ENCODE measurements at places on chromosomes 4 and X.

DNA sequence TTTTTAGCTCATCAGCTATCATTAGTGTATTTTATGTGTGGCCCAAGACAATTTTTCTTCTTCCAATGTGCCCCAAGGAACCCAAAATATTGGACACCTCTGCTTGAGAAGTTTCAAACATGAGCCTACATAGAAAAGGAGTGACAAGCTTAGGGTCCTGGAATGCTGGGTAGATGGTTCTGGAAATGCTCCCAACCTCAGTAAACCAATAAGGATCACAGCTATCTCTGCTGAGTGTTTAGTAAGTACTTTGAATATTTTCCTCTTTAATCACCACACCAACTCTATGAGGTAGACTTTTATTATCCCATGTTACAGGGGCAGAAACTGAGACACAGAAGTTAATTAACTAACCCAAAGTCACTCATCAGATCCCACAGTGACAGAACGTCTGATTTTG, 164.9 kb upstream of the KLF3 start:
- no peak for DNase-seq

- DNase-seq: peak; percentile 96
These were observed at the start of the genes TACC3 and TMEM129 for GRCh38 chr4:1721003-1721665. TSS of gene TACC3 (plus strand) at chr4:1721521. CDS start at chr4:1723422, 1,901 bp downstream. TSS of gene TMEM129 (minus strand) at chr4:1721323. CDS start at chr4:1720837, 486 bp downstream.

DNA sequence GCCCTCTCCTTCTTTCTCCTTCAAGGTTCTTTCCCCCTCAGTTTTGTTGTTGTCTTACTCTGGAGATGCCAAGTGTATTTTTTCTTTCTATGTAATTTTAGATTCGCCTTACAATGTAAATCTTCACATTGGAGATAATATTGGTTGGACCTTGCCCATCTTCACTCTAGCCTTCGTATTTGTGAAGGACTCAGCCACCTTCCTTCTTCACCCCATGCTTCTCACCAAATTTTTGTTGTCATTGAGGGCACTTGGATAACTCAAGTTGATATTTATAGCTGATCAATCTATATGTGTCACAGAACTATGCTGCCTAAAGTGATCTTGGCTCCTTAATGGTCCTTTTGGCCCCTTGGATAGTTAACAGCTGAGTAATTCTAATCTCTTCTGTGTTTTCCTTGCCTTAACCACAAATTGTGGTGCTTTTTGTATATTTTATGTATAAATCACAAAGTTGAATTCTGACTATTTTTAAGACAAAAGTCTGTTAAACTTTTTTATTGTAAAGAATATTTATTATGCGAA, 6.5 kb downstream of the SPRY1 start:
- DNase-seq: no peak

- DNase-seq: no peak
These were observed 112.6 kb downstream of the ATP10D start for GRCh38 chr4:47597696-47598095.

- no peak for DNase-seq
These were observed 36.9 kb upstream of the ADGRA3 start for GRCh38 chr4:22552812-22553211.

DNA sequence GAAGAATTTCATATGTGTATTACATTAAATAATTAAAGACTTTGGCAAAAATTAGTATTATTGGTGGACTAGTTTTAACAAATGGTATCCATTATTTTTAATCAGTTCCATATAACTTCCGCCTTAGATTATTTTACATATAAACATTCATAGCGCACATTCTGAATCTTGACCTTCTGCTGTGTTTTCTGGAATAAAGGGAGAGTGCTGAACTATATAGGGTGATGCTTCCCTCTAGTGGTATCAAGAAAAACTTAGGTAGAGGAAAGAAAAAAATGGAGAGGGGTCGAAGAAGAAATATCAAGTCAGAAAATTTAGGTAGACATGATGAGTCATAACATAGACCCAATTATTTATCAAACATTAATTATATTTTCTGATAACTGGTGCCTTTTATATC, 155.6 kb upstream of the PACRGL start:
- DNase-seq: no peak

DNA sequence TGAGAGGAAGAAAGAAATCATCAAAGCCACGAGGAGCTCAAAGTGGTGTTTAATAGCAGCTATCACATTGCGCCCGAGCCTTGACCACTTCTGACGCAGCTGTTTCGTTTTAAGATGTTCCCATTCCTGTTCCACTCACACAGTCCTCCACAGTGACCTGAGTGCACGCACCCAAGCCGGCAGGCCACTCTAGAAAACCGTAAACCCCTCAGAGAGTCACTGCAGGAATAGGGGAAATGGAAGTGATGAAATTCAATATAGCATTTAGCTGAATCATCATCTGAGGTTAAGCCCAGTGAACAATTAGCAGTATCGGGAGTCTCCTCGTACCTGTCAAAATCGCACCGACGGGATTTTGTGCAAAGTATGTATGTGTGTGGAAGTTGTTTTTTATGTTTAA, 17.9 kb upstream of the HAND2 start:
- DNase-seq: no peak

DNA sequence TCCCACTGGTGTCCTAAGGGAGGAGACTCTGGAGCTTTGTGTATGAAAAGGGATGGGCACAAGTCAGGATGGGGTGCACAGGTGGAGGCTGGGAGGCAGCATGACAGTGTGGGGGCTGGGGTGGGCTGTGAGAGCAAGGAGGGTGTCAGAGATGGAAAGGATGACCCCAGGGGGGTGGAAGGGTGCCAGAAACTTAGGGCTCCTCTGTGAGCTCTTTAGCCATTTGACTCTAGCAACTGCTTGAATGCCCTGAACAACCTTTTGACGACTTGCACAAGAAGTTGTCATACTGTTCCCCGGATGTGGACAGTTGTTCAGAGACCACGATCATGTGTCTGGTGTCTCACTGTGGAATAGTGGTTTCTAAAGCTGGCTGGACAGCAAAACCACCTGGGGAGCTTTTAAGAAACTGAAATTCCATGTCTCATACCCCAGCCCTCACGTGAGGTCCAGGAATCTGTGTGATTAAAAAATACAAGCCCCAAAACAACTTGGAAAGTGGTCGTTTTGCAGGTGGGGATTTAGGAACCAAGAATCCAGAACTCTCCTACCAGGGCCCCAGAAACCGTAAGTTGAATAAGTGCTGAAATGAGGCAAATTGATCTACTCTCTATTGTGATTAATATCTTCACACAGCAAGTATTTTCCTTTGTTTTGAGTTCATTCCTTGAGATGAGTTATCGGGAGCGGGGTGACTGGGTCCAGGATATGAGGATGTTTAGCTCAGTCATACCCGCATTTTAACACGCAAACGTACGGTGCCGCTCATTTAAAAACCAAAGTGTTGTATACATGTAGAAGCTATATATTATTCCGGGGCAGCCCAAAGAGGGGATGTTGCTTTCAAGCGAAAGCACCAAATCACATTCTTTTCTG, 3.4 kb downstream of the RHOH start:
- DNase-seq: peak; percentile 73

GRCh38 chrX:13033193-13033592, 11.2 kb downstream of the FAM9C start:
- DNase-seq: no peak

DNA sequence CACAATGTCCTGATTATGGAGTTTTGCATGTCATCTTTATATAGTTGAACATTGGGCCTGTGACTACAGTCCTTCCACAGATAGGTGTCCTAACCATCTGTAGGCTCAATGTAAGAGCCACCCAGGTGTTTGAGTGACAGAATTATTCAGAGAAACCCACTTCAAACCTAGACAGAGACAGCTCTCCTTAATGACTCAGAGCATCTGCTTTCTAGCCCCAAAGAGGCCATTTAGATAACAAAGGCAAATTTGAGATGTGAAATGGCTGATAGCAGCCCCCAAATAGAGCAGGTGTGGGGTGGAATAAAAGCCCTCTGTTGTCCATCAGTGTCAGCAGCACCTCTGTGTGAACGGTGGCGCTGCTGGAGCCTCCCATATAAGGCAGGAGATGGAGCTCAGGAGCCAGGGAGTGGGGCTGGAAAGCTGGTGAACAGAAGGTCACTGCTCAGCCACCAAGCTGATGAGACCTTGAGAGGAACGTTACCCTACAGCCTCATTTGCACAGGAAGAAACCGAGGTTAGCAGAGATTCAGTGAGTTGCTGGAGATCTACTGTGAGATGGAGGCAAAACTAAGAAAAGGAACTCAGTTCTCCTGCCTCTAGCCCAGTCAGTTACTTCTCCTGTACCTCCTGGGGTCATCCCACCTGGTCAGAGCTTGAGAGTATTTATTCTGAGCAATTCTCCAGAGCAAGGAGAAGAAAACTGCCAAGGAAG, 153.3 kb upstream of the LNX1 start:
- no peak for DNase-seq

GRCh38 chr4:148540622-148541326, 98.6 kb upstream of the NR3C2 start:
- DNase-seq: no peak

DNA sequence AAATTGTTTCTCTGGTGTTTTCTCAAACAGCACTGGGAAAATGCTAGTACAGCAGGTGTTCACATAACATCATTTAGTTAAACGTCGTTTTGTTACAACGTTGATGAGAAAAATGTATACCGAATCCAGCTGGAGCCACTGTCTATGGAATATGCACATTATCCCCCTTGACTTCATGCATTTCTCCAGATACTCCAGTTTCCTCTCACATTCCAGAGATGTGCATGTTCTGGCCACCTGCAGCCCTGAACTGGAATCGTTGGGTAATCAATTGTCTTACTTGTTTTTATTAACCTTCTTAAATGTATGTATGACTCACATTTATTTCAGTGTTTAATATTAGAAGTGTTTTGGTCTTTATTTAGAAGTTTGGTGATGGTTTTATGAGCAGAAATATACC, 18.4 kb upstream of the ODAM start:
- DNase-seq: no peak

DNA sequence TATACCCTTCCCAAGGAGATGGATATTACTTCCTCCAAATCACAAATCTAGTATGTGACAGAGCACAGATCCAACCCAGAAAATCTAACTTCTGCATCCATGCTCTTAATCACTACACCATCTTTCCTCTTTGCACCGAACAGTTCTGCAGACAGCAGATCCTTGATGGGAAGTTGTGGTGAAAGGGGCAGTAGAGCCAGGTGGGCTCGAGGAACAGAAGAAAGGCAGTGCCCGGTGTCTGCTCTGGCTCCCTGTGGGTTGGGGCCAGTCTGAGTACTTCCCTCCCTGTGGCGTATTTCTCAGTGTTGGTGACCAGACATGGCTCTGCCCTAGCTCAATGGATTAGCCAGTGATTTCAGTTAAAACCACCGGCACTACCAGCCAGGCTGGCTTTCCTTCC, 15.3 kb downstream of the HOPX start:
- DNase-seq: no peak

DNA sequence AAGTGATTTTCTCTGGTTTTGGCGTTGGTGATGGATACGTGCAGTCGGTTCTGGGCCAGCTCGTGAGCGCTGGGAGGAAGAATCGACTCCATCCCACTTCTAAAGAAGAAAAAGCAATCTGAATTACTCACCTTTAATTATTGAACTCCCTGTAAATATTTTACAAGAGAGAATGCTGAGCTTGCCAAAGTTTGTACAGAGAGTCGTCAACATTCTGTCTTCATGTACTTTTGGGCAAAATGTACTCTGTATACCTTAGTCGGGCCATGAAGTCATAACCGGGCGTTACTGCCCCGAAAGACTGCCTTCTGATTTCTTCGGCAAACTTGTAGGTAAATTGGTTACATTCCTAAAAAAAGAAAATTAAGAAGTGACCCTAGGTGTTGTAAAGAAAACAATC, 5.5 kb downstream of the PNPLA4 start:
- no peak for DNase-seq

DNA sequence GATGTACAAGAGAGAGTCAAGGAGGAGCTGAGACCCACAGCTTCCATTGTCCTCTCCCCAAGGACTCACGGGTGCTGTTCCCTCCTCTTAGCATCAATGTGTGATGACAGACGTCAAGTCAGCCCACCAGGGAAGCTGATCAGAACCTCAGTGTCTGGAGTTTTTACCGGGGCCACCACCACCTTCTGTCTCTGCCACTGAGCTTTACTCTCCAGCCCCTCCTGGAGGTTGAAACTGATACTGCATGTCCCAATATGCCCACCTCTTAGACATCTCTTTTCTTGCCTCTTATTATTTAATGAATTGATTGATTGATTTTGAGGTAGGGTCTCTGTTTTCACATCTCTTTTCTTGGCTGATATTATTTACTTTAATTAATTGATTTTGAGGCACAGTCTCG, 10.3 kb upstream of the AKAP17A start:
- DNase-seq: peak; percentile 79

DNA sequence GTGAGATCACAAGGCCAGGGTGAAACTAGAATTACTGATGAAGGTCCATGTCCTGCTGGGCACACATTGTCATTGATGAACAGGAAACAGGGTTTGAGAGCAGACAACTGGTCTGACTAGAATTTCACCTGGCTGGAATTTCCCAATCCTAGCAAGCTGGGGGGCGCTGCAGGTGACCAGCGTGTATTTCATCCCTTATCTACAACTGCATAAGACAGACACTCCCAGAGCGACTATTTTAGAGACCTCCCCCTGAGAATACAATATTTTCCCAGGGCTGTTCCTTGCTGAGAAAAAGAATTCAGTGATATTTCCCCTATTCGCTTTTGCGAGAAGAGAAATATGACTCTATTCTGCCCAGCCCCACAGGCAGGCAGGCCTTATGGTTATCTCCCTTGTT, 432.6 kb upstream of the GALNT7 start:
- no peak for DNase-seq

- DNase-seq: no peak
These were observed 71.3 kb downstream of the ANKRD17 start for GRCh38 chr4:73187325-73187724.

DNA sequence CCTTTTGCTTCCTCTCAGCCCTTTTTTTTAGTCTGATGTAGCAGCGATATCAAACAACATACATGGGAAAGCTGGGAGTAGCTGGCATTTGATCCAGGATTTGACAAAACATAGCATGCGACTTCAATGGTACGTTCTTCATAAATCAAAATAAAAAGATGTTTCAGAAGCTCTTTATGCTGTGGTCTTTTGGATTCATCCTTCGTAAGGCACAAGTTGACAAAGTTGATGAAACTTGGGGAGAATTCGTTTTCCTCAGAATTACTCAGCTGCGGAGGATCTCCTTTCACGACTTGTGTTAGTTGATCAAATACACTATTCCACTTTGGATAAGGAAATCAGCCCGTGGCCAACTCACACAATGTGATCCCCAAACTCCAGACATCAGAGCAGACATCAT, 38.1 kb upstream of the CHIC1 start:
- no peak for DNase-seq

GRCh38 chr4:12949719-12950490, 534.2 kb downstream of the RAB28 start:
- DNase-seq: no peak

GRCh38 chrX:129836827-129837226, 6.9 kb downstream of the ZDHHC9 start:
- DNase-seq: no peak

All from CD4-positive, alpha-beta T cell treated with Interleukin-15 for 4 hours (primary cell).